ENCODE measurements at places on chromosomes 2 and 18.

DNA sequence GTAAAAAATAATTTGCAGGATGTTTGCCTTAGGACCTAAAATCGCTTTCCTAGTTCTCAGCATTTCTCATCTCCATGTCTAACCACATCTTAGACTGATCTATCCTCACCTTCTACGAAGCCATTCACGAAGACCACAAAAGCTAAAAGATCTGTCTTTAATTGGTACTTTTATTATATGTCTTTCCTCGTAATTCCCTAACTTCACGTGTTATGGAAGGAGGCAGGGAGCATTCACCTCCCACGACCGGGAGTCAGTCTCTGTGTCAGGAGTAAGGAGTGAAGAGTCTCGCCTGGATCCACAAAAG, 1.6 kb downstream of the DLGAP1 start:
- DNase-seq, result no peak

DNA sequence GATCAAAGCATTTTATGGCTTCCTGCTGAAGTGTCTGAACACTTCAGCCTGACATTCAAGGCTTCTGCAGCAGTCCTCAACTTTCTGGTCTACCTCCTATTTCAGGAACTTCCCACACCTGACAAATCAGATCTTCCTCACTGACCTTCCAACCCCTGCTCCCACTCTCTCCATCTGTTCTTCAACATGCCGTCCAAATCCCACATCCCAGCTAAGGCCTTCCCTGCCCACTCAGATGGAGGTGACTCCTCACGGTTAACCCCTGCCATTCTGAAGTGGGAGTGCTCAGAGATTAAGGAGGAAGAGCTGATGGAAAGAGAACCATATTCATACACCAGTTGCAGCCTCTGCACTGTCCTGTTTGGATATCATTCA, 104.8 kb downstream of the POLR1A start:
- DNase-seq, result no peak

DNA sequence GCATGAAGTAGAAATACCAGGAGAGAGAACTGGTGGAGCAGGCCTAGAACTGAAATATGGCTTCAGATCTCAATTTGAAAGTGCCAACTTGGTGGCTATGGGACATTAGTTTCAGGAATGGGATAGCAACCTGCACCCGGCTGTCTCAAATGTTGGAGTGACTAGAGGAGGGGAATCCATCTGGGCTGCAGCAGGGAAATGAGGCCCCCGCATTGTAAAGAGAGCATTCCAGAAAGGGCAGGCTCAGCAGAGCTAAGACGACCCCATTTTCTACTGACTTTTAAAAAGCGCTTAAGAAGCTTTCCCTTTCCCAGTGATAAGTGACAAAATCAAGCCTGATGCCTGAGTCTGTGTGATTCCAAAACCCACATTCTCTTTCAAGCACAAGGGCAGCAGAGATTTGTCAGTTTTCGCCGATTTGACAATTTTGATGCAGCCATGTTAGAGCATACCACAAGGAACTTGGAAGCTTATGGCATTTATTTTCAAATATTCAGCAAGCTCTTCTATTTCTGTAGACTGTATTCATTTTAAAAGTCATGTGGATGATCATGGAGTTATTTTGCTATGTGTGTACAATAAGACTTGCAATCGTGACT, 119.8 kb upstream of the ARHGAP28 start:
- DNase-seq, result no peak

GRCh38 chr18:28916456-28916855, 739.5 kb upstream of the CDH2 start:
- DNase-seq, result no peak

- no peak for DNase-seq
Measured at GRCh38 chr2:232300894-232301387, 77.6 kb upstream of the ALPP start.

- no peak for DNase-seq
Measured at GRCh38 chr2:15694589-15694986, 102.9 kb downstream of the DDX1 start.

DNA sequence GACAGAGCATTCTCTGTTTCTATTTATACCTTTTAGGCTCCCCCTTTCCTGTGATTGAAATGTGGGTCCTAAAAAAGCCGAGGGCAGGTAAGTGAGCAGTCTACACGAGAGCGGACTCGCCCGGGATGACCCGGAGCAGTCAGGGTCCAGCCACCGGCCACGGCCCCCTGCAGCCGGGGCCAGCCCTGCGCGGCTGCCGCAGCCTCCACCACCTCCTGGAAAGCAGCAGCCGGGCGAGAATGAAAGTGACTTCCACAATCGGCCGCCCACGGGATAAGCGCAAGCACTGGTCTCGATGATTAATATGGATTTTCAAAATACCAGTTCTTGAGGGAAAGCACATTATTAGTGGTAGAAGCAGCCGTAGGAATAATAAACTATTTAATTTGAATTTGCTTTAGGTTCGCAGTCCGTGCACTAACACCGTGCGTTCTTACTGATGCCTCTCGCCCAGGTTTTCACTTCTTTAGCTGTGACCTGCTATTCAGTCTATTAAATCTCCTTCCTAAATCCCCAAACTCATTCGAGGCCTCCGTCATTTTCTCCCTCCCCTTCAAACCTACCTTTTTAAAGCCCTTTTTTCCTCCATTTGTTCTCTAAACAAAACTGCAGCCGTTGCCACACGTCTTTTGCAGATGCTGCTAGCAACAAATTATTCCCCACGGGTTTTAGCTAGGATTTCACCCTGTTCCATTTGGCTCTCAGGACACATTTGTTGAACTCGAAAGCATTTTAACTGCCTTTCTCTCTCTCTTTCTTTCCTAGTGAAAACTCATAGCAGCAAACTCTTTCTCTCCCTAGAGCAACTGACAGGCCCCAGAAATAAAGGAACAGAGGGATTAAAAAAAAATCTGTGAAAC, 1015.1 kb upstream of the PIK3C3 start:
- DNase-seq, result no peak

DNA sequence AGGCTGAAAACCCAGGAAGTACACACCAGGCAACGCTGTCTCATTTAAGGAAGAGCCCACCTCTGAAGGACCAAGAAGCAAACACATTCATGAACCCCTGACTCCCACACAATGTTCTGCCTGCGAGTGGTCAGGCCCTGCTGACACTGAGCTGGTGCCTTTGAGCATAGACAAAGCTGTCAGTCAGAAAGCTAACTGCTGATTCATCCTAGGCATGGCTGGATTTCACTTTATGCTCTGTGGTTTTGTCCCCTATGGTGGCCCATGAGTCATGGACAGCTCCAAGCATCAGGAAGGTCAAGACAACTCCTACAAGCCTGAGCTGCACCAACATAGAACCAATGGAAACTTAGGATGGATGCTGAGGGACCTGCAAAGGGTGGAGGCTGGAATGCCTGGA, 78.9 kb downstream of the UXS1 start:
- peak; percentile 59 for DNase-seq

DNA sequence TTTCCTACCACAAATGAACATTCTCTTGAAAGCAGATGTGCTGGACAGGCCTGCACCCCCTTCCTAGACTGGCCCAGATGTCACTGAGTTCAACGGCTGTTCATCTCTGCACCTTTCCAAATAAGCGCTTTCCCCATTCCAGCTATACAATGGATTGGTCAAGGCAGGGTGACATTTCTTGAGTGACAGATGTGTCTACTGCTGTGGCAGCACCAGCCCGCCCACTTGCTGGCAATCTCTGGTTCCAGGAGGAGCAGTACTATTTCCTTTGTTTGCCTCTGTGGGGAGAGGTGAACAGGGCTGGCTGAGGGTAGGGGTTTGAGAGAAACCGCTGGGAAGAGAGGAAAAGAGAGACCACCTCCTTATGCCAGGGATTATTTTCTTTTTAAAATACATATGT, 269.5 kb upstream of the POU3F3 start:
- no peak for DNase-seq

DNA sequence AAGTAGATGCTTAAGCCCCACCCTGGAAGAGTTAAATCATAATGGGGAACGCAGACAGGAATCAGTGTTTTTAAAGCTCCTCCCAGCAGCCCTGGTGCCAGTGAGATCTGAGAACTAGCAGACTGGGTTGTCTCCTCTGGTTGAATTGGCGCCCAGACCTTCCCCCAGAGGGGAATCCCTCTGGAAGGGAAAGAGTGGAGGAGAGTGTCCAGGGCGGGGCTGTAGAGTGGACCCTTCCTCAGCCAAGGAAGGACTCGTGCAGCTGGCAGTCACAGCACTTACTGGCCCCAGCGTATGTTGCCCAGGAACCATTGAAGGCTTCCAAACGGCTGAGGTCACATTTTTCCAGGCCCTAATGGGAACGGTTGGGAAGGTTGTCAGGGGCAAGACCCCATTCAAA, 62.5 kb downstream of the TGOLN2 start:
- no peak for DNase-seq

All from AG10803 (cell line).